ENCODE measurements at places on chromosomes 7 and 10.

GRCh38 chr10:110698340-110698739 lies 54.2 kb downstream of the RBM20 start:
- no peak for DNase-seq

DNA sequence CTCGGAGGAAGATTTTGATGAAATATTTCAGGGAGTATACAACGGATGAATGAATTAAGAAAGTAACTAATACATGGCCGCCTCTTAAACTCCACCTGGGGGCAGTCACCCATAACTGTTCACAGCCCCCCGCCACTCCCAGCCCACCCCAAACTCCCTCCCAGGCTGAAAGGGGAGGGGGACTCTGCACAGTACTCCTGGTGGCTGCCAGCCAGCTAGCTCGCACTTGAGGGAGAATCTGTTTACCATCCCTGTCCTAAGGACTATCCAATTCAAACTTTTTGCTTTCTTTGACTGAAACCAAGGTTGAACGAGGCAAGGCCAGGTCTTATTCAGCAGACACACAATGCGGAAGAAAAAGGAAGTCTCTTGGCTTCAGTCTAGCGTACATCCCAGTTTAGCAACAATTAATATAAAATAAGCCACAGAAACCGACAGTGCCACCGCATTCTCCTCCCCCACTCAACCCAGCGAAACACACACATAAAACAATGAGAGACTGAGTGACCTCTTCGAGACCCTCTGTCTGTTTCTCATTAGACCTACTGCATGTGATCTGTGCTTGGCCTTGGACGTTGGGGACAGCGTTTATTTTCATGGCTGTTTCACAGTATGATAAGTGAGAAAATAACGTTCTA lies 219.5 kb downstream of the GLI3 start:
- no peak for DNase-seq

GRCh38 chr10:9814285-9814864 lies 1203.3 kb upstream of the CELF2 start:
- DNase-seq = no peak

DNA sequence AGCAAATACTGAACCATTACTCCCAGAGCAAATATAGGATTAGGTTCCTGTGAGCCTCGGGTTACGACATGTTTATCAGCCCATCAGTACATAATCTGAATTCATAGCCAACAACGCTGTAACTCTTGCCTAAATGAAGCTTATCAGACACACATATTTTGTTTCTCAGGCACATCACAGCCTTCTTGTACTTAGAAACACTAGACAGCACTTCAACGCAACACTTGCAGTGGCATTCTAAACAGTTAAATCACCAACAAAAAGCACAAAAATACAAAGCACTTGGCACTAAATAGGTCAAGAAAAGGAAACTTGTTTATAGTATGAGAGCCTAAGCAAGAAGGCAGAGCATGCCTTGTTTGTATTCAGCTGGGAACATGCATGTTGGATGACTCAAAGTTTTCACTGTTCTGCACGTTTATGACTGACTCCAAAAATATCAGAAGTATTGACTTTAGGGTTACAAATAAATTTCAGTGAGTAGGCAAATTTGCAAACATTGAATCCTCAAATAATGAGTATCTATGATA lies 75.0 kb downstream of the VPS50 start:
- no peak for DNase-seq

- no peak for DNase-seq
Measured at GRCh38 chr7:88492153-88492552, 185.5 kb upstream of the STEAP4 start.

DNA sequence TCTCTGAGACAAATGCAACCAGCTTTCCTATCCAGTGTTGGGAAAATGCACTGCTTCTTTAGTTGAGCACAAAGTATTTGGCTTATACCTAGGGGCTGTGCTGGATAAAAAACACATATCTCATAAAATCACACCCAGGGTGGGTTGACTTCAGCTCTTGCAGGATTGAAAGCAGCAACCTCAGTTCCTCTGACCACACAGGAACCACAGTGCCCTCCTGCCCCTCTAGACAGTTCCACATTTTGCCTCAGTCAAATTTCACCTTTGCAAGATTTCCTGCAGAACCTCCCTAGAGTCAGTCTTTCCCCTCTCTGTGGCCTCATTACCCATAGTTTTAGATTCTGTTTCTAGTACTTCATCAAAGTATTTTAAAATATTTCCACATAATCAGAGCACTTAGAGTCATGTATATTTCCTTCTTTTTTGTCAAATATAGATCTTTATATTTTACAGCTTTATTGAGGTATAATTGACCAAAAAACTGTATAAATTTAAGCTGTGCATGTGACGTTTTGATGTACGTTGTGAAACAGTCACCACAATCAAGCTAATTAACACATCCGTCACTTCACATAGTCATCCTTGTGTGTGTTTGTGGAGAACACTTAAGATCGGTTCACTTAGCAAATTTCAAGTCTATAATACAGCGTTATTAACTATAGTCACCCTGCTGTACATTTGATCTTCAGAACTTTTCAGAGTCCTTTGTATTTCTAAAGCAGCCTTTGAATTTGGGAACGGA lies 37.0 kb upstream of the EGR2 start:
- no peak for DNase-seq

DNA sequence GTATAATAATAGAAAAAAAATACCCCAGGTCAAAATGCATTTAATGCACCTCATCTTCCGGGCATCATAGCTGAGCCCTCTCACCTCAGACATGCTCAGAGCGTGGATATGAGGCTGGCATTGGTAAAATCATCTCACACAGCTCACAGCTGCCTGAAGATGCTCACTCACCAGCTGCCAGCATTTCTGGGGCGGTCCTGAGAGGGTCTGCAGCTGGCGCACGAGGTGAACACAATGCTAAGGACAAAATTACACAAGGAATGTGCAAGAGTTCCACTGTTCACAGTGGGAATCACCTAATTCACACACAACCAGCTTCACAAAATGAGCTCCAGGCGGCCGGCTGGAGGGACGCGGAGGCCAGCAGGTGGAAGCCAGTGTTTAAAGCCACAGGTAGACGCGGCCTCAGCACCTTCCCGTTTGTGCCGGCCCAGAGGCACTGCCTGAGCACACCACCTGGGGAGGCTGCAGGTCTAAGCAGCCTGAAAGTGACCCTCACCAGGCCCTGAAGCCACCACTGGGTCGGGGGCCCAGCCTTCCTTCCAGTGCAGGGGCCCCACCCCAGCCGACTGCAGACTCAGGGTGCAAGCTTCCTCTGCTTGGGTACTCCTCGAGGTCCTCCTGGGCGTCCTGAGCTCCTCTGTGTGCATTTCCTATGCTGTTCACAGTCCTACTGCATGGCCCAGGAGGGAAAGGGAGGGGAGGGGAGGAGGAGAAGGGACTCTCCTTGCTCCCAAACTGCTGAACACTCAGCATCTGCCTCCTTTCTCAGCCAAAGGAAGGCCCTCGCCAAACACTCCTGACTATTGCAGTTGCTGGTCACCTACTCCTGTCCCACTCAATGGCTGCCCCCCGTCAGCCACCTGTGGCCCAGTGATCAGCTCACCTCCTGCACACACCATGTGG lies 61.2 kb upstream of the FAM20C start:
- no peak for DNase-seq

DNA sequence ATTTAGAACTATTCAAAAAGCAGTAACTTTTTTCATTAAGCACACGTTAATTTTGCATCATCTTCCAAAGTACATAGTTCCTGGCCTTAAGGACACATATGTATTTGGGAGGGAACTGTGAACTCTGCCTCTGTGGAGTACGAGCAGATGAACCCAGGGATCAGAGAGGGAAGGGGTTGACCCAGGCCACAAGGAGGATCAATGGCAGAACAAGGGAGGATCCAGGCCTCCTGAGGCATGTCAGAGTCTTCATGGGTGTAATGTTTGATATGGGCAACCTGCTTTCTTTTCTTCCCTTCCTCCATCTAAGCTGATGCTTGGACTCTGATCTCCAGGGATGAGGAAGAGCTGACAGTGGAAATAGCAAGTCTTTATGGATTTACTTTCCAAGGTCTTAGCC lies 164.0 kb downstream of the SH2D4B start:
- no peak for DNase-seq

DNA sequence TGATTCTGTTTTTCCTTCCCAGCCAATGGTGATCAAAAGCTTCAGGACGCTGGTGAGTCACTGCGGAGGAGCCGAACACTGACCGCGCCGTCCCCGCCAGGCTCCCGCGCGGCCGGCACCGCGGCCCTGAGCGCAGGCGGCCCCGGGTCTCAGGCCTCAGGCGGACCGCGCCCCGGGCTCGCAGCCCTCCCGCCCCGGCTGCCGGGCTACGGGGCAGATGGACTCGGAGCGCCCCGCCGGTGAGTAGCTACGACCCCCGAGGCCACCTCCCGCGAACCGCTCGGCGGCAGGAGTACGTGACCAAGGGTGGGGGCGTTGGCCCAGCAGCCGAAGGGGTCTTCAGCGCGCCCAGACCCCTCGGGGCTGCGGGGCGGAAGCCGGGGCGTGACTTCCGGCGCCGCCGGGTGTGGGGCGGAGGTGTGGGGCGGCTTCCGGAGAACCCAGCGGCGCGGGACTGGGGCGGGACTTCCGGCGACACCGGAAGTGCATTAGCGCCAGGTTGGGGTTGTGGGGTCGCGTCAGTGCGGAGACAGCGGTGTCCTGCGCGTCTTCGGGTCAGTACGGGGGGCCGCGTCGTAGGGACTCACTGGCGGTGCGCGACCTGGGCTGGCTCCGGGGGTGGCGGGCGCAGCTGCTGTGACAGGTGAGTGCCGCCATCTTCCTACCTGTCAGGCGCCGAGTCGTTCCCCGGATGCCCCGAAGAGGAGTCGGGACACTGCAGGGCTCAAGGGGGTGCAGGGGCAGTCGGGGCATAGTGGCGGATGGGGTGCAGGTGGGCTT lies at the start of gene WDR37:
Gene WDR37, plus strand, starts transcription at position 60 of the 780 bp plus-strand sequence. CDS start 15,771 bp downstream, outside the sequence.
- peak; percentile 85 for DNase-seq

DNA sequence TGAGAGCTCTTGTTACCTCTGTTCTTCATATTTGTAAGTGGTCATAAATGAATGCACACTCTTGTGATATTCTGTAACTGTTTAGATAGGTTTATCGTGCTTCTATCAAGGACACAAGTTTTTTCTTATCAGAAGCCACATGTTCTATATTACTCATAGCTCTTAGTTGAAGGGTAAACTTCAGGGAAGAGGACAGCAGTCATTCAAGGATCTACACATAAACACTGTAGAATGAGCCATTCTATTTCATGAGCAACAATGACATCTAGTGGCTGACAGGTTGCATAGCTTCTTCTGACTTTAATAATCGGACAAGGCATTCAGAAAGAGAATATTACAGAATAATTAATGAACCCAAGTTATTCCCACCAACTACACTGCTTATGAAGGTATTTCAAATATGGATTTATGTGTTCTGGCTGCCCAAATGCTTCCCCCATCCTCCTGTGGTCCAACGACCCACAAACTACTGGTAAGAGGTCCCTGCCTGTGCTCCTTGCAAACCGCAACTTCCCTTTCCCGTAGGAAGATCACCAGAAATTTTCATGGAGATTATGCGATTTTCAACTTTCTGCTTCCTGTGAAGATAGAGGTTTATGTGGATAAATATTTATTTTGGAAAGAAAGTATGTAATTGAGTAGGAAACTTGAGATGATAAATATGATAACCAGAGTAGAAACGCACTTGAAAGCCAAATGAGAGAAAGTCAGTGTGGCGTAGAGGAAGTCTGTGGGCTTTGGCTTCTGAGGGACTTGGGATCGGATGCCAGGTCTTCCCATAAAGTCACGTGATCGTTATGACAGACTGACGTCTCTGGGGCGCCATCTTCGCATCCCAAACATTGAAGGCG lies 16.8 kb upstream of the ABCB5 start:
- DNase-seq = no peak

DNA sequence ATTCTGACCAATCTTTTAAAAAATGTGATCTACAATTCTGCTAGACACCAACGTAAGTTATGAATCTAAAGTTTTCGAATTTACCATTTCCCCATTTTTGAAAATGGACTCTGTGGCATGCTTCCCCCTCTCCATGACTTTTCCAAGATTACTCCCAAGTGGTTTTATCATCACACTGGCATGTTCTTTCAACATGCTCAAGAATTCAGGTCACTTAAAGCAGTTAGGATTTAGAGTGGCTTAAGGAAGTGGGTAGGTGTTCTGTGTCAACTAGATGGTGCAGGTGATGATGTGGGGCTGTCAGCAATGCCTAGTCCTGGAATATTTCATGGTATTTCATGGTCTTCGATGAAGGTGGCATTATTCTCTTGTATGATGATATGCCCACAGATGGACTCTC lies 164.0 kb upstream of the ASAH2 start:
- DNase-seq = no peak

- DNase-seq = no peak
Measured at GRCh38 chr10:91953600-91954160, 30.1 kb downstream of the BTAF1 start.

- DNase-seq = no peak
Measured at GRCh38 chr10:56035489-56035888, 325.6 kb downstream of the ZWINT start.

DNA sequence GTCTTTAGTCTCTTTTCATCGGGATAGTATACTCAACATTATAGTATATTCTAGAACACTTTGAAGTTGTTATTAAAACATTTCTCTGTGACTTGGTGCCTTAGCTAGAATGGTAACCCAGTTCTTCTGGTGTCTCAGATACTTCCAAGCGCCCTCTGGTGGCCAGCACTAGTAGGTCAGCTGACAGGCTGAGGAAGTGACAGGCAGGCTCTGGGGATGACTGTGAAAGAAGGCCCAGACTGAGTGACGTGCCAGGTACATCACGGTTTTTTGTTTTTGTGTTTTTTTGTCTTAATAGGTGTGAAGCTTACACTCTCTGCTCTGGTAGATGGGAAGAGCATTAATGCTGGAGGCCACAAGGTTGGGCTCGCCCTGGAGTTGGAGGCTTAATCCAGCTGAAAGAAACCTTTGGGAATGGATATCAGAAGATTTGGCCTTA lies 5.1 kb downstream of the COMTD1 start:
- DNase-seq = peak; percentile 92

GRCh38 chr7:115359119-115359518 lies 437.2 kb downstream of the MDFIC start:
- no peak for DNase-seq

GRCh38 chr7:112624416-112624815 lies 143.6 kb downstream of the LSMEM1 start:
- no peak for DNase-seq

GRCh38 chr7:29900745-29901144 lies 88.9 kb downstream of the SCRN1 start:
- DNase-seq = no peak

DNA sequence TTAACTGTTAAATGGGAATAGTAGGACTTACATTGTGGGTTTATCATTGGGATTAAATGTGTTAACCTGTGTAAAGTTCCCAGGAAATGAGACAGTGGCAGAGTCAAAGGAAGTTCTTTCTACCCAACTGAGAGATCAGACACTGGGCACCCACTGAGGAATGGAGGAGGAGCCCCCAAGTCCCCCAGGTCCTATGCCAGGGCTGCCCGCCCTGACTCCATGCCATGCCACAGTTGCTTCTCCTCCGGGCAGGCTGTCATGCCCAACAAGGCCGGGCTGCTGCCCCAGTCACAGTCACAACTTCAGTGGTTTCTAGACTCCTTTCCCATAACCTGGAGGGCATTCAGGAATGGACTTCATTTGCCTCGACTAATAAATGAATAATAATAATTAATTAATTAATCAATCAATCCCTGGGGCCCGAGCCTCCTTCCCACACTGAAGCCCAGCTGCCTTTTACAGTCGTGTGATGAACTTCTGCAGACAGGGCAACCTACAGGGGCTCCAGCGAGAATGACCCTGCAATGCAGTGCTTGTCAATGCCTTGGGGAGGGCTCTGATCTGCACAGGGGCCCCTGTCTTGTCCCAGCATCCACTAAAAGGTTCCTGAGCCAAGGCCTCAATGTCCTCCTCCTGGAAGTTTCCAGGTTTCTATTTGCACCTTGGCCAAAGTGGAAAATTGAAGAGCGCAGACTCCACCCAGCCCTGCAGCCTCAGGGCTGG lies 32.4 kb downstream of the DRGX start:
- DNase-seq = no peak

All from activated CD4-positive, alpha-beta T cell treated with anti-CD3 and anti-CD28 coated beads for 4 hours (primary cell).